Mesendoderm (in vitro differentiated cells): ENCODE measurements at places on chromosomes 1 and 21.
A peak's percentile ranks its signal among the peaks of the same experiment; 100 is the strongest.

DNA sequence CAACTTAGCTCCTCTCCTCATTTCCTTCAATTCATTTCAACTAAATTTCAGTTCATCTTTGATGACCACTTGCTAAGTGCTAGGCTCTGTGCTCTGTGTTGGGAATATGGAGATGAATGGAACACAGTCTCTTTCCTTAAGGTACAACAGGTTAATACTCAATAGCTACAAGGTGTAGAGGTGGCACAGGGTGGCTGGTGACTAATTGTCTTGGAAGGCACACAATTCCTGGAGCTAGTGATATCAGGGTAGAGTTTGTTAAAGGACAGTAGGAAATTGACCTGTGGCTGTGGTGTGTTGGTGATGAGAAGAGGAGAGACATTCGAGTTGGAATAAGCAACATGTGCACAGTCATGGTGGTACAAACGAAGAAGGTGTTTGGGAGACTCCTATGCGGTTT, 124.9 kb downstream of the RUNX1 start:
- no peak for DNase-seq

DNA sequence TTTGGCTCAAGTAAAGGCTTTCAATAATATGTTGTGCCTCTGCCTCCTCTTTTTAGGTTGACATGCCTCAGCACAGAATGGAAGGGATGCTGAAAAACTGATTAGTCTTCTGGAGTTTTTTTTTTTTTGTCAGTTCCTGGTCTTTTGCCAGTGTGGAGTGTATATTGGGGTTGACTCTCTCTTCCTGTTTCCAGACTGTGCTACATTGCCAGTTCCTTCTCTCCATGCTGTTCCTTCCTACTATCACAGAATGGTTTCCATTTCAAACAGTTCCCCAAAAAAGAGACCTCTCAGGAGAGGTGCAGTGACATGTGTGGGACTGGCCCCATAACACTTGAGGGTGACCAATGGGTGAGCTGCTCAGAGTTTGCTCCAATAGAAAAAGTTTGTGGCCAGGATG, 101.7 kb upstream of the ETV3 start:
- no peak for DNase-seq

DNA sequence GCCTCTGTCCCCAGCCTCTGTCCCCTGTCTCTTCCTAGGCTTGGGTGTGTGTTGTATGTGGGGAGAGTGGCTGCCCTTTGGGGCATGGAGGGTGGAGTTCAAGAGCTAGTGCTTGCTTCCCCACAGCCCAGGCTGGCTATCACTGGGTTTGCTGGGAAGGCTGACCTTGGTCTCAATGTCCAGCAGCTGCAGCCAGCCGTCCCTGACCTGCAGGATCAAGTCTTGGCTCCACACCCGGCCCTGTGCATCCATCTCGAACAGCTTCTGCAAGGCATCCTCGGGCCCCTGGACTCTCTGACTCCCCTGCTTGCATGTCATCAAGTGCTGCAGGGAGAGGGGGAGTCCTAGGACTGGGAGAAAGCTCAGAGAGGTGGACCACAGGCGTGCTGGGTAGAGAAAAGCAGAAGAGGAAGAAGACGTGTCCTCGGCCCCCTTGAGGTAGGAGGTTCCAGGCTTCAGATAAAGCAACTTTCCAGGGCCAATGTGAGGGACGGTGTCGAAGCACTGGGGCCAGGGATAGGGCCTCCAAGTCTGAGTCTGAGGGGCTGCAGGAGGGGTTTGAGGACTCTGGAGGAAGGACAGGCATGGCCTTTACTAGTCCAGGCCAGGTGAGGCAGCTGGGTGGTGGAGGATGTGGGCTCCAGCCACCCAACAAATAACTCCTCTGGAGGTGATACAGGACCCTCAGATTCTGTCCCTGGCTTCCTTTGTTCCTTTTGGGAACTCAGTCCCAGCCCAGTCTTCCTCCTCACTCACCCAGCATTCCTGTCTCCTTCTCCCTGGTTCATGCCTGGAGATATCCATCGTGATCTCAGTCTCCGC, 4.0 kb downstream of the EPS8L3 start:
- DNase-seq = no peak

GRCh38 chr1:161020509-161021164, at the start of gene F11R:
Gene F11R, minus strand, starts transcription at chr1:161021152. Its CDS starts 79 bp downstream, at chr1:161021073.
- peak; percentile 92 for DNase-seq

- DNase-seq = no peak
Observed at GRCh38 chr1:8437347-8437746, 119.4 kb downstream of the SLC45A1 start.

- DNase-seq = peak; percentile 81
Observed at GRCh38 chr1:200488375-200489165, 78.7 kb upstream of the ZNF281 start.

DNA sequence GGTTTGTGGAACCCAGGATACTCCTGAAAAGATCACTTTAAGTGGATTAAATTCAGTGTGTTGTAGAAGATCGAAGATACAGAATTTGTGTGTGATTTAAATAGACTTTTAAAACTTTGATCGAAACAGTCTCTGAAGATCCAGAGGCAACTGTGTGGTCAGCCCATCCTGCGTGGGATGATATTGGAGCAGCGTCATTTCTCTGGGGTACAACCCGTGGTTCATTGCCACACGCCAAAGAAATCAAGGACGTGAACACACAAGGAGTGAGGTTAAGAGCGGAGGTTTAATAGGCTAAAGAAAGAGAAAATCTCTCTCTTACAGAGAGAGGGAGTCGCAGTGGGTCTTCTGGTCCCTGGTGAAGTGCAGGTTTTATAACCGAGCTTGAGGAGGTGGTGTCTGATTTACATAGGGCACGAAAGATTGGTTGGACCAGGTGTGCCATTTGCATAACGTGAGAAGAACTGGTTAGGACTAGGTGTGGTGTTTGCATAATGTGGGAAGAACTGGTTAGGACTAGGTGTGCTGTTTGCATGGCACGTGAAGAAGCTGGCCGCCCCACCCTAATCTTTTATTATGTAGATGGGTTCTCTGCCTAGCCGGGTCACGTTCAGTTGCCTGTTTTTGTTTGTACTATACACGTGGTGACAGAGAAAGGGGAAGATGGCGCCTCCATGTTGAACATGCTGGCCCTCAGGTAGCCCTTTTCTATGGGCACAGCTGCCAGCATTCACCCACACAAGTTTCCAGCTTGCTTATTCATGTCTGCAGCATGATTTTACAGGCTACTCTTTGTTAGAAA, 82.3 kb downstream of the ADSS2 start:
- no peak for DNase-seq

DNA sequence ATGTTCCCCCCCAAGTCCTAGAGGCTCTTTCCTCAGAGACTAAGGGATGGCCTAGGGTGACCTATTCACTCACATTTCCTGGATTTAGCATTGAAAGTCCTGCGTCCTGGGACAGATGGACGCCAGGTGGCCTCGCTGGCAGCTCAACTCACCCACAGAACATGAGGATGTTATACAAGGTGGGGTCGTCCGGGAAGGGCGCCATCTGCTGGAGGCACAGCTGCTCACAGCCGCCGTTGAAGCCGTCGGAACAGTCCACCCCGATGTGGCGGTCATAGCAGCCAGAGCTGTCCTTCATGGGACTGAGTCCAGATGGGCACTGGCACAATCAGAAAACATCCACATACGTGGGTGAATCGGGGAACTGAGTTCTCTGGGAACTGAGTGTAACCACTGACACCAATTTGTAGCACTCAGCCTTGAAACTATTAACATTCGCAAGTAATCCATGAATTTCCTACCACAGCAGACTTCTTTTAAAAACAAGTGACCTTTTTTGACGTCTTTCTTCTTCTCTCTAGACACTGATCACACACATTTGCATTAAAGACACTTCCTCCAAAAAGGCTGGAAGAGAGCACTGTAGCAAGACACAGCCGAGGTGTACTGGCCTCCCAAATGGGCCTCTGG, 215.4 kb downstream of the ASTN1 start:
- peak; percentile 93 for DNase-seq

GRCh38 chr21:41888749-41889376, 9.7 kb upstream of the PRDM15 start:
- no peak for DNase-seq

DNA sequence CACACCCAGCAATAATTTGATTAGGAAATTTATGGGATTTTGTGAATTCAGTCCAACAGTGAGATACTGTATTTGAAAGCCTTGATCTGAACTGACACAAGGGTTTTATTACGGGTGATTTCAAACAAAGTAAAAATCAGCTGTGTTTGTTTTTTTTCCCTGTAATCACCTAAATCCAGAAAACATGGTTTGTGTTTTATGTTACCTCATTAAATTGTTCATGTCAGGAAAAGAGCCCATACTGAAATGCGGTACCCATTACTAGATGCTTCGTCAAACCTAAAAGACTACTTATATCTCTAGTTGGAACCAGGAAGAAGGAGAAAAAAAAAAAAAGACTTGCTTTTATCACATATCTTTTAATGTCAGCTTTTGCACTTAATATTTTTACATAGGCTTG, 811.9 kb upstream of the RGS18 start:
- no peak for DNase-seq

GRCh38 chr1:228420968-228421826, 4.5 kb upstream of the TRIM17 start:
- DNase-seq = no peak

GRCh38 chr1:151855933-151856332, 2.4 kb upstream of the THEM5 start:
- no peak for DNase-seq

GRCh38 chr1:68431076-68431475, 18.7 kb downstream of the RPE65 start:
- DNase-seq = no peak

GRCh38 chr21:36199021-36199420, 42.4 kb downstream of the DOP1B start:
- DNase-seq = no peak

DNA sequence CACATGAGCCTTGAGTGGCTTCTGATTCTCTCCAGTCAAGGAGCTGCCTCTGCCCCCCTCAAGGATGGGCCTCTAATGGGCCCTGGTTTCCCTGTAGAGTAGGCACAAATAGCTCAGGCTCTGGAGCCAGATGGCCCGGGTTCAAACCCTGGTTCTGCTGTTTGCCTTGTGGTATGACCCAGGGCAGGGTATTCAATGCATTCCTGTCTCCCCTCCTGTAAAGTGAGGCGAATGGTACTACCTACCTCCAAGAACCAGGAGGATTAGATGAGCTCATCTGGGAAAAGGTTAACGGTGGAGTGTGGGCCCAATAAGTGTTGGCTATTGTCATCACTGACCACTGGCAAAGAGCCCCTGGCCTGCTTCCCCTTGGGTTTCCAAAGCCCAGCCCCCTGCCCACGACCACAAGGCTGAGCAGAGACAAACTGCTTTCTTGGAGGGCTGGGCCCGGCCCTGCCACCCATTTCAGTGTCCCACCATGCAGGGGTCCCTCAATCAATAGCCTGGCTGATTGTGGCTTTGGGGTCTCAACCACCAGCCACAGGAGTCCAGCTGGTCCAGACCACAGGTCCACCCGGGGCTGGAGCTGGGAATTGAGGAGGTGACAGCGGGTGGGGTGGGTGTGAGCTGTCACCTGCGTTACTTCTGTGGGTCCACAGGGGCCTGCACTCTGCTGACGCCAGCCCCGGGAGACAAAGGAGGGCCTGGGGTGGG, 115.6 kb upstream of the RUNX3 start:
- DNase-seq = no peak

- DNase-seq = no peak
Observed at GRCh38 chr1:25550155-25550506, 6.7 kb downstream of the LDLRAP1 start.

DNA sequence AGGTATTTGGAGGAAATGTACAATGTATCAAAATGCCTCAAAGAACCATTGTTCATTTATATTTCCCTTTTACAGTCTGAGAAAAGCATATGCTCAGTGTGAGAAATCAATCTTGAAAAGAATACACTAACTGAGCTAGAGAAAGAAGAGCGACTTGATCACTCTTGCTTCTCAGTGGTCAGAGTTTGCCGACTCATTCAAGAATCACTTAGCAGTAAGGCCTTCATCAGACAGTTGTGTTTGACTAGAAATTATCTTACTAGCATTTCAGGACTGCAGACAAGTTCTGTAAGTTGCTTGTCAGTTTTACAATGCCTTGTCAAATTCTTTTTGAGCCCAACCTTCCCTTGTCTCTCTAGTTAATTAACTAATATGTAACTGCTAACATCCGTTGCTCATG, 12.9 kb downstream of the RGS18 start:
- peak; percentile 8 for DNase-seq

DNA sequence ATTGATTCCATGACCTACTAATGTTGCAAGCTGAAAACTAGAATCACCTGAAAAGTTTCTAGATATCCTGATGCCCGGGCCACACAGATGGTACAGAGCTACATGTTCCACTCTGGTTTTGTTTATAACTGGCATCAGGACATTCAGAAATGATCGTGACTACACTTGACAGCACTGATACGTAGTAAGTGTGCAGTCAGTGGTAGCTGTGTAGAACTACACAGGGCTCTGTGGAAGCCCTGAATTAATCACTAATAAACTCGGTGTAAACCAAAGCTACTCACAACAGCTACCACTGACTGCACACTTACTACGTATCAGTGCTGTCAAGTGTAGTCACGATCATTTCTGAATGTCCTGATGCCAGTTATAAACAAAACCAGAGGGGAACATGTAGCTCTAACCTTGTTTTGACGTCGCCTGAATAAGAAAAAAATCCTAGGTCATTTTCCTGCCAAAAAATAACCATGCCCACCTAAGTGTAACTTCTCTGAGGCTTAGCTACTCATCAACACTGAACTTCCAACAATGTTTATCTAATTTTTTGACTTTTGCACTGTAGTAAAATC, 149.7 kb downstream of the TGFBR3 start:
- no peak for DNase-seq

DNA sequence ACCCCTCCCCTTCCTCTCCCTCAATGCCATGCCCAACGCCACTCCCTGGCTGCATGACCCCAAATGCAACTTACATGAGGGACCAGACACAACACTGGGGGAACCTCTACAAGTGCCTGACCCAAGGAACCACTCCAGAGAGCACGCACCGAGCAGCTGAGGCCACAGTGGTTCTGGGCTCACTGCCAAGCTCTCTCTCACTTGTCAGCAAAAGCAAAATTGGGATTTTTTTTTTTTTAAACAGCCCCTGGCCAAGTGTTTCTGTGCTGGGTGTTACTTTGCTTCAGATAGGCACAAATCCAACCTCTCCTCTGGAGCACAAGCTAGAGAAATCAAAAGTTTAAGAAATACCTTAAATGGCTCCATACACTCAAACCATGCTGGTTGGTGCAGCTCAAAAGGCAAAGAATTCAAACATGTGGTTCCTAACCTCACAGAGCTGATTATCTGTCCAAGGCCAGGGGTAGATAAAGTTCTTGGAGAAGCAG, 363.0 kb downstream of the SETD4 start:
- no peak for DNase-seq

DNA sequence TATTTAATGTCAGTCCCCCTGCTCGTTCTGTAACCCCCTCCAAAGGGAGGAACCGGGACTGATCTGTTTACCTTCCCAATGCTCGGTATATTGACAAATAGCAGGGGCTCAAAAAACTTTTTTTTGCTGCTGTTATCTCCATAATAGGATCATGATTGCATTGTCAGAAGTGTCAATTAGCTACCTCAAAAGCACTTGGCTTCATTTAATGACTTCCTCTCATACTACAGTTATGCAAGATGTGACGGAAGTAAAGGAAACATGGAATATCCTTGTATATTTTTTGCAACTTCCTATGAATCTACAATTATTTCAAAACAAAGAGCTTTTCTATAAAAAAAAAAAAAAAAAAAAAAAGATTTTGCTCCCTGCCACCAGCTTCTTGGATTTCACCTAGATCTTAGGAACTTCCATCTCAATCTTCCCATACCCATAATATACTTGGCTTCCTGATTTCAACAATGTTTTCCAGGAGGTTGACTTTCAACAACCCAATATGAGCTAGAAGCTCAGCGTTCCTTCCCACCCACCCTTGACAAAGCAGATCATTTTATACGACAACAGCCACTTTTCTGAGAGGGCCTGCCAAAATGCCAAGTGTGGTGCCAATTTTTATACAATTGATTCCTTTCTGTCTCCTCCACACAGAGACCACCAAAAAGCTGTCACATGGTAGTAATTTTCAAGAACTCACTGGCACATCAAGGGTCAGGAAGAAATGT, 71.7 kb downstream of the SETD4 start:
- DNase-seq = peak; percentile 11
